CD14-positive monocyte (primary cell): ENCODE measurements at places on chromosomes 2 and 18.

- peak overlapping the region; percentile 57 for H3K27ac ChIP-seq
- H3K27me3 ChIP-seq, result no peaks in the 10 kb centered on the region
- H3K36me3 ChIP-seq, result no peaks in the 10 kb centered on the region
These were observed 114.4 kb upstream of the COPS8 start for GRCh38 chr2:236971131-236971821.

DNA sequence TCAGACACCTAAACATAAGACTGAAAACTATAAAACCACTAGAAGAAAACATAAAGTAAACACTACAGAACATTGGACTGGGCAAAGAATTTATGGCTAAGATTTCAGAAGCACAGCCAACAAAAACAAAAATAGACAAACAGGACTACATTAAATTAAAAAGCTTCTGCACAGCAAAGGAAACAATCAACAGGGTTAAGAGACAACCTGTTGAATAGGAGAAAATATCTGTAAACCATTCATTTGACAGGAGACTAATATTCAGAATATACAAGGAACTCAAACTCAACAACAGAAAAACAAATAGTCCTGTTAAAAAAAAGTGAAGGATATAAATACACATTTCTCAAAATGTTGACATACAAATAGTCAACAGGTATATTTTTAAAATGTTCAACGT, 106.7 kb upstream of the FANCL start:
- no peaks in the 10 kb centered on the region for H3K4me1 ChIP-seq
- DNase-seq, result no peak

GRCh38 chr2:171966688-171967087, 33.1 kb upstream of the METAP1D start:
- no peak overlapping the region for H3K4me3 ChIP-seq
- no peak overlapping the region for H3K27ac ChIP-seq
- no peaks in the 10 kb centered on the region for H3K4me1 ChIP-seq
- no peaks in the 10 kb centered on the region for H3K27me3 ChIP-seq
- peaks cover 53% of the 10 kb centered on the region for H3K36me3 ChIP-seq
- DNase-seq, result no peak

DNA sequence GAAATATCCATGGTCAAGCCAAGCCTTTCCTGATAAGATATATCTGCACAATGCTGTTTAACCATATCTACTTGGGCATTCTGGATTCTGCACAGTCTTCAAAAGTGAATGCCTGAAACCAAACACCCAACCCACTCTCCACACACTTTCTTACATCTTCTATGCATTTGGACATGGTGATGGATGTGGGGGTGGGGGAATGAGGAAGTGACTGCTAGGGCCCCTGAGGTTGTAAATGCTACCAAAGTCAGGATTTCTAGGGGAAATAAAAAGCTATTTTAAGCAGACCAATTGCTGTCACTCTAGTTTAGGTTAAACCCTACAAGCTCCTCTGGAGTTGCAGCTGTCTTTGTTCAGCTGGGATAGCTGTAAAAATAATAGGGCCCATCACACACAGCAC, 26.7 kb upstream of the TGFA start:
- no peaks in the 10 kb centered on the region for H3K4me1 ChIP-seq
- no peak overlapping the region for H3K27ac ChIP-seq
- peaks cover 2% of the 10 kb centered on the region for H3K27me3 ChIP-seq
- no peak overlapping the region for H3K4me3 ChIP-seq
- H3K36me3 ChIP-seq, result no peaks in the 10 kb centered on the region

GRCh38 chr2:188303363-188304031, 11.8 kb downstream of the GULP1 start:
- no peaks in the 10 kb centered on the region for H3K27me3 ChIP-seq
- H3K4me3 ChIP-seq, result no peak overlapping the region
- DNase-seq, result no peak
- H3K27ac ChIP-seq, result no peak overlapping the region
